ENCODE measurements at places on chromosomes 4 and X.

DNA sequence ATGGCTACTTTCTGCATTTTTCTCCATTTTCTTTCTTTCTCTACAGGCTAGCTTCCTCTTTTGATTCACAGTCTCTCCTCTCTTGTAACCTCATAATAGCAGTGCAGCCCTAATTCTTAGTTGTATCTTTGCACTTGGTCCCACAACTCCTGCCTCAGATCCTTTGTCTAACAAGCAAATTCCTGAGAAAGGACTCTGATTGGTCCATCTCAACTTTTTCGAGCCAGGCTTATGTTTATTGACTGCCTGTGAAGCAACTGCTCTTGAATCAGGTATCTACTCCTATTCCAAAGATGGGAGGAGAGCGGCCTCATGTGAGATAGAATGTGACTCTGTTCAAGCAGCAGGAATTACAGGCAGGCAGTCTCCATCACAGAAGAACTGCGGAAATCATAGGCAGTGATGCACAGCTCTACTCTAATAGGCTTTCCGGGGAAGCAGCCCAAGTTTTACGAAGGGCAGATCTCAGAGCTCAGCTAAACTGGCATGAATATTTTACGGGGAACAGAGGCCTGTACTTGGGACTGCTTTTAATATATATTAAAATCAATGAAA is 123.5 kb downstream of the GABRB1 start:
- H3K27ac ChIP-seq: no peak overlapping the region
- no peaks in the 10 kb centered on the region for H3K36me3 ChIP-seq
- H3K27me3 ChIP-seq: no peaks in the 10 kb centered on the region
- no peaks in the 10 kb centered on the region for H3K4me1 ChIP-seq
- no peak overlapping the region for H3K4me3 ChIP-seq

DNA sequence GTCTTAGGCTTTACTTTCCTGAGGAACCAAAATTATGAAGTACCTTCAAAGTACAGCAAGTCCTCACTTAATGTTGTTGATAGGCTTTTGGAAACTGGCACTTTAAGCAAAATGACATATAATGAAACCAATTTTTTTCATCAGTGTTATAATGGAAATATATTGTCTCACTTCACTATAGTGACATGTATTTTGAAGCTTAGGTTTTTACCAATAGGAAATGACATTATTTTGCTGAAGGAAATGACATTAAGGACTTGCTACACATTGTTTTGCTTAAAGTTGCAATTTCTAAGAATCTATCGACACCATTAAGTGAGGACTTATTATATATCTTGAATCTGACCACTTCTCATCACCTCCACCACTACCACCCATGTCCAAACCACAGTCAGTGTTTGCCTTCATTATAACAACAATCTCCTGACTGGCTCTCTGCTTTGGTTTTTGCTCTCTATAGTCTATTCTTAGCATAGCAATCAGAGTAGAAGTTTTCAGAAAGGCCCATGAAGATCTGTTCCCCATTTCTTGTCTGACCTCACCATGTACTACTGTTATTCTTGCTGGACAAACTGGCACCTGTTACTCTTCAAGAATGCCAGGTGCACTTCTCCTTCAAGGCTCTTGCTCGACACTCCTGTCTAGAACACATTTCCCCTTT is 311.2 kb downstream of the BMPR1B start:
- DNase-seq: no peak
- no peaks in the 10 kb centered on the region for H3K27me3 ChIP-seq
- H3K4me1 ChIP-seq: no peaks in the 10 kb centered on the region
- no peak overlapping the region for H3K4me3 ChIP-seq

GRCh38 chr4:168432419-168433146 is 47.7 kb downstream of the DDX60L start:
- H3K27me3 ChIP-seq: no peaks in the 10 kb centered on the region
- H3K36me3 ChIP-seq: no peaks in the 10 kb centered on the region
- H3K4me1 ChIP-seq: peaks cover 22% of the 10 kb centered on the region
- no peak overlapping the region for H3K27ac ChIP-seq

- no peak overlapping the region for H3K27ac ChIP-seq
- peak; percentile 11 for DNase-seq
- H3K36me3 ChIP-seq: peaks cover 19% of the 10 kb centered on the region
- H3K4me1 ChIP-seq: no peaks in the 10 kb centered on the region
Measured at GRCh38 chr4:122218762-122219161, 66.6 kb downstream of the BLTP1 start.

GRCh38 chrX:37955273-37955672 is 51.1 kb upstream of the SYTL5 start:
- H3K27ac ChIP-seq: no peak overlapping the region
- no peaks in the 10 kb centered on the region for H3K36me3 ChIP-seq
- no peaks in the 10 kb centered on the region for H3K27me3 ChIP-seq
- DNase-seq: no peak

DNA sequence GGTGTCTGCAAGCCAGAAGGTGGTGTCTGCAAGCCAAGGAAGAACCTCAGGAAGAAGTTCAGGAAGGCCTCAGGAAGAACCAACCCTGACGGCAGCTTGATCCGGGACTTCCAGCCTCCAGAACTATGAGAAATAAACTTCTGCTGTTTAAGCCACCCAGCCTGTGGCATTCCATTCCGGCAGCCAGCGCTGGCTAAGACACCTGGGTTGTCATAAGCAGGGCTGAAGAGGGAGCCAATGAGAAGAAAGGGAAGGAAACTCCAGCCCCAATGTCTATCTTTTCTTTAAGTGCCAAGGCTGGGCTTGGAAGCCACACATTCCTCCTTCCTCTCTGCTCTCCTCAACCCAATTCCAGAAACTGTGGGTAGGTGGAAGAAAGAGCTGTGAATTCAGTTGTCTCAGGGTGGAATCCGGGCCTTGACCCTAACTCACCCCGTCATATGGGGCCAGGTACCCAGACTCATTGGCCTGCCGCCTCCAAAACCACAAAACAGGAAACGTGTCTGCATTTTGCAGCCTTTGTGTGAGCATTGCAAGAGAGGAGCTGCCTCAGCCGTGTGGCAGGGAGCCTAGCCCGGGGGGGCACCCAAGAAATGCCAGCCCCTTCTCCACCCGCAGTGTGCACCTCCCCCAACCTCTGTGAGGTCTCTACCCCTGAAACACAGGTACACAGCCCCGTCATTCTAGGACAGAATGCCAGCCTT is 26.8 kb downstream of the CRMP1 start:
- H3K4me3 ChIP-seq: no peak overlapping the region
- no peak overlapping the region for H3K27ac ChIP-seq
- no peaks in the 10 kb centered on the region for H3K36me3 ChIP-seq

GRCh38 chr4:163587867-163588266 is 93.4 kb downstream of the TMA16 start:
- no peaks in the 10 kb centered on the region for H3K36me3 ChIP-seq
- H3K4me3 ChIP-seq: no peak overlapping the region
- H3K4me1 ChIP-seq: no peaks in the 10 kb centered on the region
- no peaks in the 10 kb centered on the region for H3K27me3 ChIP-seq
- DNase-seq: no peak

GRCh38 chr4:161803171-161803570 is 360.6 kb downstream of the FSTL5 start:
- H3K4me3 ChIP-seq: no peak overlapping the region
- H3K27ac ChIP-seq: no peak overlapping the region
- H3K27me3 ChIP-seq: no peaks in the 10 kb centered on the region
- no peaks in the 10 kb centered on the region for H3K4me1 ChIP-seq

DNA sequence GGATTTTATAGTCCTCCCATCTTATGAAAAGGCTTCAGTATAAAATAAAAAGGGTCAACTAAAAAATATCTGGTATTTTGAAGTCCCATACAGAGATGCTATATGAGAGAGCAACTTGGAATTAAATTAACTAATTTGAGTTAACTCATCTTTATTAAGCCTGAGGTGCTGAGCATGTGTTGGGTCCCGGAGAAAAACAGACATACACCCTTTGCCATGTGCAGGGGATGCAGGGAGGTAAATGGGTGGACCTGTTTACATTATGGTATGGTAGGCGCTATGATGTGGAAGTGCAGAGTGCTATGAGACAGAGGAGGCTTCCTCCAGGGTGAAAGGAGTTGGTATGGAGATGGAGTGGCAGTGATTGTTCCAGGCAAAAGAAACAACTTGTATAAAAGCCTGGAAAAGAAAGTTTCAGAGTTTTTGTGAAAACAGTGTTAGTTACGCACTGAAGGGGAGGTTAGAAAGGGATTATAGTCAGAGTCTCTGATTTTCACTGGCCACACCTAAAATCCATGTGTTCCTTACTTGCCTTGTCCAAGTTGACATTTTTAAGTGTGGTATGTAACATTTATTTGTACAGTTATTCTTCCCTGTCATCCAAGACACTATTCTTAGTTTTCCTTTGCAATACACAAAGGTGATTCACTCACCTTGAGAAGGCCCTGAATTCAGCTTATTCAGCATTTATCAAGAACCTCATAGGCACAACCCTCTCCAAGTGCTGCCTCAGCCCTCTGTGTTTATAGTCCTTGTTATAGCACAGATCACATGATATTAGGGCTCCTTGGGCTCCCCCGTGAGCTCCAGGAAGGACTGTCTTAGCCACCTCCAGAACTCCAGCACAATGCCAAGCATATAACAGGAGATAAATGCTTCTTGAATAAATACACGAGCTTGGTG is 152.0 kb downstream of the RASL11B start:
- no peak overlapping the region for H3K4me3 ChIP-seq
- H3K27me3 ChIP-seq: no peaks in the 10 kb centered on the region

GRCh38 chrX:68498508-68499379 is at the start of gene YIPF6:
Gene YIPF6 (plus strand): TSS chrX:68499051. CDS start chrX:68499067, 16 bp downstream.
- H3K27me3 ChIP-seq: no peaks in the 10 kb centered on the region
- peak within 1 kb of the TSS; percentile 96 for H3K27ac ChIP-seq
- peak within 1 kb of the TSS; percentile 60 for H3K4me3 ChIP-seq
- no peaks in the 10 kb centered on the region for H3K36me3 ChIP-seq
- DNase-seq: peak; percentile 78
- no peaks in the 10 kb centered on the region for H3K4me1 ChIP-seq

DNA sequence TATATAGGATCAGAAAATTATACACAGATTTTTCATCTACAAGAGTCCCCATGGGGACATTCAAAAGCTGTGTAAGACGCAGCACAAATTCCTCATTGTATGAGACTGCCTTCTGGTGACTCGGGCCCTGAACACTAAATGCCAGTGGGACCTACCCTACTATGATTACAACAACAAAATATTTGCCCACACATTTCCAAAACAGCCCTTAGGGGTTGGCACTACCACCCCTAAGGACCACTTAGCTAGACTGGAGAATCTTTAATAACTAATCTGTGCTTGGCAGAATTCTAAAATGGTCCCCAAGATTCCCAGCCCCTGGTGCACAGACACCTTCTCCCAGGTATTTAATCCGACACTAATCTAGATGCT is 29.1 kb downstream of the UCHL1 start:
- no peak overlapping the region for H3K4me3 ChIP-seq
- no peak for DNase-seq
- no peaks in the 10 kb centered on the region for H3K36me3 ChIP-seq
- H3K4me1 ChIP-seq: no peaks in the 10 kb centered on the region
- H3K27me3 ChIP-seq: peaks cover 17% of the 10 kb centered on the region
- no peak overlapping the region for H3K27ac ChIP-seq

- H3K4me1 ChIP-seq: peaks cover 4% of the 10 kb centered on the region
- no peak overlapping the region for H3K4me3 ChIP-seq
- H3K36me3 ChIP-seq: no peaks in the 10 kb centered on the region
- DNase-seq: no peak
Measured at GRCh38 chr4:124484008-124484407, 228.5 kb downstream of the ANKRD50 start.

DNA sequence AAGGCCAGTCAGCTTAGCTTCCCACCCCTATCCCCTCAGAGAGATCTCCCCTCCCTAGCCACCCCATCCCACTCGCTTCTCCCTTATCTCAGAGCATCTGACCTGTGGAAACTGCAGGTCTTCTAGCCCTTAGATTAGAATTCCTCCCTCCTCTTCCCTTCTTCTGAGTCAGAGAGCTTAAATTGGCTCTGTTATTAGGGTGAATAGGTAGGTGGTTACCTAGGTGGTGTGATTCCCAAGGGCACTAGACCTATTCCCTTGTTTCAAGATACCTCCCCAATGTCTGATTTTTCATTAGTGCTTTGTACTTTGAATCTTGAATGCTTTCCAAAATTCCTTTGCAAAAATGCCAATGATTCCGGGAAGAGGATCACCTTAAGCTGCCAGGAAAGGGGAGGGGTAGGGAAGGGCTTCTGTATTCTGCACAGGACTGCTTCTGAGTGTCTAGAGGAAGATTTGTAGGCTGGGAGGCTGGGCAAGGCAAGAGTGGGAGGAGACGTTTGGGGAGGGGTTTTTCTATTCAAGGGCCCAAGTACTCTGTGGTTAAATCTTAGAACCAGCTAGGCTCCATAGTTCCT is 24.5 kb upstream of the MSN start:
- DNase-seq: no peak
- H3K27me3 ChIP-seq: no peaks in the 10 kb centered on the region
- no peak overlapping the region for H3K4me3 ChIP-seq
- no peaks in the 10 kb centered on the region for H3K4me1 ChIP-seq

GRCh38 chr4:34633241-34633640 is 1611.1 kb downstream of the ARAP2 start:
- H3K27me3 ChIP-seq: no peaks in the 10 kb centered on the region
- H3K36me3 ChIP-seq: no peaks in the 10 kb centered on the region
- no peaks in the 10 kb centered on the region for H3K4me1 ChIP-seq
- no peak overlapping the region for H3K27ac ChIP-seq

DNA sequence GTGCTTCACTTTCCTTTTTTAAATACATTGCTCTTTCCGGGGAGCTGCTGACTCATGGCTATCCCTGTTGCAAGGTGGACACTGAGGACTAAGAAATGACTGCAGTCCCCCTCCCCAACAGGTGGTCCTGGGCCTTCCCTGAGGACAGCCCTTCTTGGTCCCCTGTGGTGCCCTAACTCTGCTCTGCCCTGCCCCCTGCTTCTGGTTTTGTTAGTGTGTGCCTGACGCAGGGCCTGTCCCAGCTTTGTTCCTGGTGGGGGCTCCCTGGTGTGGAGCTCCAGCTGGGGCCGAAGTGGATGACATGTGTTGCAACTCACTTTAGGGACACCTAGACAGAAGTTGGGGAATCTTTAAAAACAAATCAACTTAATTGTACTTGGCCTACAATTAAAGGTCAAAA is 81.9 kb downstream of the TMEM144 start:
- H3K4me3 ChIP-seq: no peak overlapping the region
- H3K36me3 ChIP-seq: no peaks in the 10 kb centered on the region

DNA sequence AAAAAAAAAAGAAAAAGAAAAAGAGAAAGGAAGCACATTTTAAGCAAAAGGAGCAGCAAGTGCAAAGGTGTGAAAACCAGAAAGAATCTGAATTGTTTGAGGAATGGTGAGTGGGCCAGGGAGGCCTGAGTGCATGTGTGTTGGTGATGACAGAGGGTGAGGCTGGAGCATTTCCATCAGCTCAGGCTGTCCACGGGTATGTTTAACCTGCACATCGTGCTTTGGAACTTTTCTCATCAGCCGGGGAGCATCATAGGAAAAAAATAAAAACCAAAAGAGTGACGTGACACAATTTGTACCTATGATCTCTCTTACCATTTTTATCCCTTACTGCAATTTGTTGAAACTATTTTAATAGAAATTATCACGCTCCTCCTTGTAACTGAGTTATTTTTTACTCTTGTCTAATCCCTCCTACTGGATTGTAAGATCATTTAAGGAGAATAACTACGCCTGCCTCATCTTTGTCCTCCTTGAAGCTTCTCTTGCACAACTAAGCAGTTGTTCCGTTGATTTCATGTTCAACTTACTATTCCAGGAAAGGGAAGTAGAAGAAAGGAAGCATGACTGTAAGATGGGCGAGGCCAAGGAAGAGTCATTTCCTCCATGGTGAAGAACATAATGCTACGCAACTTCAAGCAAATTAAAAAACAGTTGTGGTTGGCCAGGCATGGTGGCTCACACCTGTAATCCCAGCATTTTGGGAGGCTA is 7.0 kb downstream of the PALLD start:
- H3K27me3 ChIP-seq: no peaks in the 10 kb centered on the region
- H3K4me3 ChIP-seq: no peak overlapping the region
- no peak for DNase-seq
- H3K36me3 ChIP-seq: peaks cover 8% of the 10 kb centered on the region

- peak overlapping the region; percentile 21 for H3K27ac ChIP-seq
- no peaks in the 10 kb centered on the region for H3K36me3 ChIP-seq
- no peak for DNase-seq
- peaks cover 5% of the 10 kb centered on the region for H3K27me3 ChIP-seq
- H3K4me1 ChIP-seq: peaks cover 27% of the 10 kb centered on the region
Measured at GRCh38 chr4:150366487-150366999, 215.4 kb upstream of the MAB21L2 start.

All from cardiac muscle cell (in vitro differentiated cells and primary cell).